ENCODE measurements at places on chromosomes 4 and X.

DNA sequence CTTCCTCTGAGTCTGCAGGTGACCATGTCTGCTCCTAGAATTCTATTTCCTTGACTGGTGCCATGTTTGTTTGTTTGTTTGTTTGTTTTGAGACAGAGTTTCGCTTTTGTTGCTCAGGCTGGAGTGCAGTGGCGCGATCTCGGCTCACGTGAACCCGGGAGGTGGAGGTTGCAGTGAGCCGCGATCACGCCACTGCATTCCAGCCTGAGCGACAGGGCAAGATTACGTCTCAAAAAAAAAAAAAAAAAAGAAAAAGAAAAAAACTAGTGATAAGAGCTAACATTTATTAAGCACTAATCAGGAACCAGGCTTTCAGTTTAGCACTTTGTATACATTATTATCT is 7.2 kb downstream of the SAT1 start:
- no peak for DNase-seq

DNA sequence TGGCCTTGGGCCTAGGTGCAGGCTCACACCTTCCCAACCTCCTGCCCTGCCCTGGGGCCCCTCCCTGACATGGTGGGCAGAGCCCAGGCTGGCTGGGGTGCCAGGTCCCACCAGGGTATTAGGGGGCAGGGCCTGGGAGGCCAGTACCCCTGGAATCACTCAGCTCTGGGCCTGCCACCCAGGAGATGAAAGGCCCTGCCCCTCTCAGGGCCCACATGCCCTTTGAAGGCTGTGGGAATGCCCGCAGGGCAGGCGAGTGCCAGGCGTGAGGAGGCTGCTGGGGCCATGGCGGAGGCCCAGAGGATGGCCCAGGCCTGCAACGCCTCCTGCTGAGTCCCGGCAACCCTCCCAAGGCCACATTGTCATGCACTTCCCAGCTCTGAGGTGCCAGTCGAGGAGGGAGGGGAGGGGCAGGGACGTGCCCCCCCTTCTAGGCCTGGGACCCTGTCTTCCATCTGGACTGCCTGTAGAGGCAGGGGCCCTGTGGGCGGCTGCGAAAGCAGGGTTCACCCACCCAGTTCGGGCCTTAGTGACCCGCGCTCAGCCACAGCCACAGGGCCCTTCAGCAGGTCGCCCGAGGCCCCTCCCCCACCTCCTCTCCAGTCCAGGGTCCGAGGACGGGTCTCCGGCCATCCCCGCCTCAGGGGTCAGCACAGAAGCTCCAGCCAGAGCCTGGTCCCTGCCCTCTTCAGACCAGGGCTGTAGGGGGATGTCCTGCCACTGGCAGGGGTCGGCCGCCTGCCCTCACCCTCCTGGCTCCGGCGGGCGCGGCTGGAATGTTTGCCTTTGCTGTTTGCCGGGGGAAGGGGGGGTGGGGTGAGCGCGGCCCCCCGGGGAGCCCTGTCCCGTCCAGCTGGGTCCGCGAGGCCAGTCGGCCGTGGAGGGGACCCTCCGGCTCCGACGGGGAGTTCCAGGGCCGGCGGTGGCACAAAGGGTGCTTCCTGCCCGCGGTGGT is 26.7 kb upstream of the FGFR3 start:
- DNase-seq = no peak

DNA sequence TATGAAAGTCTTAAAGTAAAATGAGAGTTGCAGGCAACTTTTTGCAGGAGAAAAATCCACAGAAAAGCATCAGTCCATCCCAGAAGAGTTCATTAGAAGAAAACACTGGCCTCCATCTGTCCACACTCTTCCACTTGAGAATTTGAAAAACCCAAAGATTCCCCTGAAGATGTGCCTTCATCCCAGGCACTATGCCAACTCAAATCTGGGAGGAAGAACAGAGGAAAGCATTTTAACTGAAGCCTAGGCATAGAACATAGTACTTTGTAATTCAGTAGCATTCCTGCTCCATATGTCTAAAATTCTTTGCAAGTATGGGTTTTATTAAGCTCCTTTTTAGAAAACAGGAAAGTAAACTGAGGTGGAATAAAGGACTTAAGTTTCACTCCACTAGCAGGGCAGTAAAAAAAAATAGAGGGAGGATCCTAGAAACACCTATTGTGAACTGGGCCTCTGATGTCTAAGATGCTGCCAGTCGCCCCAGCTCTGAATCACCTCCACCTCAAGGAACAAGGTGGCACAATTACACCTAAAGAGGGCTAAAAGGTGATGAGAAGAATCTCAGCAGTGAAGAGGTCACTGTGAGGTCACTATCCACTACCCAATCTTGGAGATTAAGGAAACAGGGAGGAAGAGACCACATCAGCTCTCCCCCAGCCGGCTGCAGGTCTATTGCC is 141.9 kb upstream of the FAM241A start:
- no peak for DNase-seq

DNA sequence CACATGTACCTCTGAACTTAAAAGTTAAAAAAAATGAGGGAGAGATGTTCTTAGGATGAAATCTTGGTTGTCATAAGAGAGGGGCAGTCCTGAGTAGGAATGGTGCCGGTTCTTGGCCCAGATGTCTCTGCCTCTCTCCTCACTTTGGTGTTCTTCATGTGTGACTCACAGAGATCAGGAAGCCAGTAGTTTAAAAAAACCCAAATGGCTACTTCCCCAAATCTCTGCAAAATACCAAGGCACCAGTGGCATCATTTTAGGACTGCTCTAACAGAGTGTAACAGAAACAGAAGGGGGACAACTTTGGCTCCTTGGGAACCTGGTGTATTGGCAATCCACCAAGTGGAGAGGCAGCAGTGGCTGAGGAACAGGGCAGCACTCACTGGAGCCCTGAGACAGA is 116.8 kb downstream of the SCD5 start:
- DNase-seq = no peak

DNA sequence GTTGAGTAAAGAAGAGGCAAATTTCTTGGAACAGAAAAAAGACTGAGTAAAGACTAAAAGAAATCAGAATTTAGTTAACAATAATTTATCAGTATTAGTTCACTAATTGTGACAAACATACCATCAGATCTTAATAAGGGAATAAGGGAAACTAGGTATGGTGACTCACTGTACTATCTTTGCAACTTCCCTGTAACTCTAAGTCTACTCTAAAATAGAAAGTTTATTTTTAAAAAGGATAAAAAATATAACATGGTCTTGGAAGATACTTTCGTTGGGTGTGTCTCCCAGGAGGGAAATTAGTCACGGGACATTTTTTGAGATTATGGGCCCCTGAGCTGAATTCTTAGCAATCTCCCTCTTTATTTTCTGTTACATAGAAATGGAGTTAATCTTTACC is 97.3 kb downstream of the EMCN start:
- no peak for DNase-seq

- DNase-seq = no peak
Observed at GRCh38 chrX:105017641-105018040, 202.9 kb downstream of the TEX13A start.

GRCh38 chr4:165761963-165762362 is 111.1 kb upstream of the TLL1 start:
- no peak for DNase-seq

GRCh38 chr4:110704748-110705439 is 82.0 kb upstream of the PITX2 start:
- no peak for DNase-seq

DNA sequence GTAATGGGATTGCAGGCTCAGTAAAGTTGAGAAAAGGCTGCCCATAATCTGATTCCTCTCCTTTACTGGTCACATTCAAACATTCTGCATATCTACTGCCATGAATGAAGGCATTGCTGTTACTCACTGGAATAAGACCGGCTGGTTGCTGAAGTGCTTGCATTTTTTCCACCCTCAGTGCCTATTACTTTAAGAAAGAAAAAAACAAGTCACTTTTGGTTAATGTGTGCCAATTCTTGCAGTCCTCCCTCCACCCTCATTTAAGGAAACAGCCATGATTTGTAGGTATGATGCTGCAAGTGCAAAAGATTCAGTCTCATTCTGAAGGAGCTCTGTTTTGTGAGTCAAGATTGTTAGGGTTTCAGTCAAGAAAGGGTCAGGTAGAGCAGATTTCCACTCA is 94.9 kb downstream of the EMCN start:
- DNase-seq = no peak

- no peak for DNase-seq
Observed at GRCh38 chrX:115539841-115540240, 21.1 kb upstream of the PLS3 start.

- no peak for DNase-seq
Observed at GRCh38 chr4:128387600-128388351, 100.2 kb upstream of the PGRMC2 start.

GRCh38 chr4:150974750-150975149 is 40.3 kb downstream of the LRBA start:
- DNase-seq = no peak

DNA sequence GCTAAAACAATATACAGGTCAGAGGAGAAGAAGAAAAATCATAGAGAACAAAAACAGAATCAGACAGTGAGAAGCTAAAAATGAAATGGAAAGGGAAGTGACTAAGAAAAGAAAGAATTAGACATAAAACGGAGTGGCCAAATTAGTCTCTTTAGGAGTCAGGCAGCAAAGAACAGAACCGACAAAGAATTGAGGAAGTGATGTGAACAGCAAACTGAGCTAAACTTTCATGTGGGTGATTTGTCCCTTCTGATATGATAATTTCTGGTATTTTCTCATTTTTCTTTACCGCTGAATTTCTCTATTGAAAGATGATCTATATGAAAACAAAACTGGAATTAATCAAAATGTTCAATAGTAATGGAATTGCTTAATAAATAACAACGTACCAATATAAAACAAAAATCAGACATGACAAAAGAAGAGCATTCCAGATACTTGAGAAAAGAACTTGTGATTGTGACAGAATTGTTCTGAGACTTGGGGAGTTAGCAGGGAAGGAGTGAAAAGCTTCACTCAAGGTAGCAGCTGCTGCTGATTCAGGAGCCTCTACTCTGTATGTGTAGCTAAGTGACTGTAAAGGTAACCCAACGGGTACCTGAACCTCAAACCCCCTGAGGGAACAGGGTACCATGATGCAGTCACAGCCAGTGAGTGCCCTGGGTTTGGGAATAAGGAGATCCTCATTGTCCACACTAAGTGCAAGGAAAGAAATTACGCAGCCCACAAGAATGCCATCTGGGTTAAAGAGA is 8.8 kb downstream of the TAPT1 start:
- no peak for DNase-seq

DNA sequence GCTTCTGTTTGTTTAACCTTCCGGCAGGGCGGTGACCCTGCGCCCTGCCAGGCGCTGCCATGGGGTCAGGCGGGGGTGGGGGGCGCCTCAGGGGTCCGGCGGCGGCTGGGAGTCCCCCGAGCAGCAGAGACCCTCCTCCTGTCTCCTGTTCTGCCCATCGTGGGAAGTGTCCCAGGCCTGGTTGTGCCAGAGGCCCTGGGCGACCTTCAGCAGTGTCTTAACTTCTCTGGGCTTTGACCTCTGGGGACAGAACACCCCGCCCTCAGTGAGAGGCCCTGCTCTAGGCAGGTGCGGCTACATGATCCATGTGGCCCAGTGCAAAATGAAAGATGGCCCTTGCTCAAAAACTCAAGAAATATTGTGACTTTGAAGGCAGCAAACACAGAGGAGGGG is 22.8 kb upstream of the HMX1 start:
- DNase-seq = no peak

GRCh38 chrX:151680805-151681204 is 14.5 kb upstream of the PRRG3 start:
- DNase-seq = no peak

GRCh38 chr4:25875281-25875745 is 12.5 kb upstream of the SEL1L3 start:
- no peak for DNase-seq

DNA sequence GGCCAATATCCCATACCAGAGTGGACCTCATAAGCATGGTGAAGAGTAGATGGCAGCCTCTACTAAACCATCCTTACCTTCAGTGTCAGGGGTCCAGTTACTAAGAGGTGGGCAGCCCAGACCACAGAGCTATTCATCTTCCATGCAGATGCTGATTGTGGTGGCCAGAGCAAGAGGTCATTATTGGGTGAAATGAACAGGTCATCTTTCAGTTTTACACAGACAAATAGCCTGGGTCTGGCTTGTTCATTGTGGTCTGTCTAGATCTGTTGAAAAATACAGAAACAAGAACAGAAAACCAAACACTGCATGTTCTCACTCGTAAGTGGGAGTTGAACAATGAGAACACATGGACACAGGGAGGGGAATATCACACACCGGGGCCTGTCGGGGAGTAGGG is 71.3 kb downstream of the PAK3 start:
- DNase-seq = no peak

DNA sequence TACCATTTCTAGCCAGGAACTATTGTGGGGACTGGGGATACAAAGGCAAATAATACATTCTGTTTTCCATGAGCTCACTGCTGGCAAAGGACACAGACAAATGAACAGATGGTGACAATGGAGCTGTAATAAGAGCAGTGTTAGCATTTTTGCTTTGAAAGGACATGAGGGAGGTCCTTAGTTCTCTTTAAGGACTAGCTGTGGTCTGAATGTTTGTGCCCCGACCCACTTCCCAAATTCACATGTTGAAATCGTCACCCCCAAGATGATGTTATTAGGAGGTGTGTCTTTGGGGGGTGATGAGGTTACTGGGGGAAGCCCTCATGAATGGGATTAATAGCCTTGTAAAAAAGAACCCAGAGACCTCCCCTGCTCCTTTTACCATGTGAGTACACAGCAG is 30.3 kb downstream of the CCNG2 start:
- DNase-seq = no peak

- DNase-seq = no peak
Observed at GRCh38 chrX:46707274-46707965, 51.5 kb downstream of the SLC9A7 start.

GRCh38 chrX:119726900-119727555 is 31.4 kb upstream of the SOWAHD start:
- no peak for DNase-seq

DNA sequence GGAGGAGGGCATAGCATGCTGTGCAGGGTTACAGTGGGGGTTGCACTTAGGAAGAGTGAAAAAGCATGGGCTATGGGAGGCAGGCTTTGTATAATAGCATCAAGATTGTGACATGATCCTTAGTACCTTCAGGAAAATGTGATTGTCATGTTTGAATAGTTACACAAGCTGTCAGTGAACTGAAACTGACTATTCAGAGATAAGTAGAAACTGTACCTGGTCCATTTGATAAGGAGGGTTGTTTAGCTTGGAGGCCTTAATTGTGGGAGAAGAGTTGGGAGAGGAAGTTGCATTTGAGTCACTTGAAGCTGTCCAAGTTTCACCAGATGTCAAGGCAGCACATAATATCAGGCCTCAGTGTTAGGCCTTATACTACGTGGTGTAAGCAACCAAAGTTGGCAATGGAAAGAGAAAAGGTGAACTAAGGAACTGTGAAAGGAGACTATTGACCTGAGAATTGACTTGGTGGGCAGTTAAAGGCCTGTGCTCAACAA is 85.0 kb downstream of the TEX13C start:
- DNase-seq = no peak

- DNase-seq = no peak
Observed at GRCh38 chr4:7978489-7978888, 38.8 kb upstream of the AFAP1 start.

DNA sequence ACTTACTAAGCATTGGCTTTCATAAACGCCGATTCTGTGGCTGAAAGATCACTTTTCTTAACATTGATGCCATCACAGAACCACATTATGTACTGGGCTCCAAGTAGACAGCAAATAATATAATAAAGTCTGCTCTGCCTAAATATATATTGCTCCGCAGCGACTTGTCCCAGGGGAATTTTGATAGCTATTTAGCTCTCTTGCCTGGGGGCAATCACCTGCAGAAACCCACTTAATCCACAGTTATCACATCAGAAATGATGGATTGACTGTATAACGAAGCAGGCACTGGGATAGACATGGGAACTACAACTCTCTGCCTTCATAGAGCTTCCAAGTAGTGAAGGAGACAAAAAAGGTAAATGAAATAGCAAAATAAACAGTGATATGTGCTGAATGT is 48.0 kb upstream of the MYOZ2 start:
- no peak for DNase-seq

GRCh38 chr4:33058998-33059397 is 2338.8 kb downstream of the PCDH7 start:
- no peak for DNase-seq

Measured in ureter (tissue), 1 donor.